ENCODE measurements at places on chromosomes 2 and 18.

DNA sequence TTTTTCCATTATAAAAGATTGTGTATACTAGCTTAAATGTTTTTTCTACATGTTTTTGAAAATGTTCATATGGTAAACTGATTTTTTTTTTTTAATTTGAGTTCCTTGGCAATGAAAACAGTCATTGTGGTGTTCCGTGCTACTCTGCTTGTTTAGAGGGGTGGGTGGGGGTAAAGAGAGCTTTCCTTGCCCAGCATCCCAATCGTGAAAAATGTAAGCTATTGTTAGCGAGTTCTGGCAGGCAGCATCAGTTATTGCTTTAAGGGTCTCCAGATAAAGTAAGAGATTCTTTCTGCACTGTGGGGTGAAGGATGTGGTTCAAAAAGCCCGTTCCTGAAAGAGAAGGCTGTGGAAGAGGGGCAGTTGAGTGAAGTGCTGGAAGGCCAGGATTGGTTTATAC is 118.4 kb downstream of the TANC1 start:
- no peak for DNase-seq

- DNase-seq, result no peak
These were observed 286.8 kb downstream of the ARL6IP6 start for GRCh38 chr2:153005071-153005730.

- DNase-seq, result no peak
These were observed 619.3 kb downstream of the TRIB2 start for GRCh38 chr2:13335862-13336535.

DNA sequence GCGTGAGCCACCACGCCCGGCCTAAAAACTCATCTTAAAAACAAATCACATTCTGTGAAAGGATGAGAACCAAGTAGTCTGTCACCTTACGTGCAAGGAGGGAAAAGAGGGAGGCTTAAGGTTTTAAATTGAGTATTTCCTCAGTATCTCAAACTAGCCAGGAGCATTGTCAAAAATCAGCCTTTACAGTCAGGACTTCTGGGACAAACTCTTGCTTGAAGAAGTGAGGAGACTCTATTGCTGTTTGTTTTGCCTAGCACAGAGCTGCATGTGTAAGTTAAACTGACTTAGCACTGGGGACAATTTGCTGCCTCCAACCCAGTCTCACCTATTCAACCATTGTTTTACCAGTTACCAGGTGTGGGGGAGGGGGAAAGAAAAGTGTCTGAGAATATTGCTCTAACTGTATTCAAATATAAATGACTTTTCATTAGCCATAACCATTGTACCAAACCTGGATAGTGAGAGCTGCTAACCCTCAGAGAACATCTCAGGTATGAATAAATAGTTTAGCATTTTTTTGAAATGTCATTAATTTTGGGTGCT is 3.6 kb downstream of the INO80D start:
- no peak for DNase-seq

DNA sequence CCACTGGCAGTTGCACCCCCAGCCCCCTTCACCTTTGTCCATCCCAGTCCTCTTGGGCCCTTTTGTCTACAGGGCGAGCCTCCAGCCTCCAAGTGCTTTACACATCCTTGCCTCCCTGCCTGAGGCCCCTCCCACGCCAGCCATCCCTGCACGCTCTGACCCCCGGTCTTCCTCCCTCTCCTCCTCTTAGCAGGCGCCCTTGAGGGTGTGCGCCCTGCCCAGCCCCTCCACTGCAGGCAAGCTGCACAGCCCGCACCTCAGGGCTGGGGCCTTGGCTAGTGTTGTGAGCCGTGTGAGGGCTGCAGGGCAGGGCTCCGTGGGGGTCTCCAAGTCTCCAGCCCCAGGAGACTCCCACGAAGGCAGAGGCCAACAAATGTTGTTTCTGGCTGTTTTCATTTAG is 6.9 kb downstream of the BOK start:
- no peak for DNase-seq

DNA sequence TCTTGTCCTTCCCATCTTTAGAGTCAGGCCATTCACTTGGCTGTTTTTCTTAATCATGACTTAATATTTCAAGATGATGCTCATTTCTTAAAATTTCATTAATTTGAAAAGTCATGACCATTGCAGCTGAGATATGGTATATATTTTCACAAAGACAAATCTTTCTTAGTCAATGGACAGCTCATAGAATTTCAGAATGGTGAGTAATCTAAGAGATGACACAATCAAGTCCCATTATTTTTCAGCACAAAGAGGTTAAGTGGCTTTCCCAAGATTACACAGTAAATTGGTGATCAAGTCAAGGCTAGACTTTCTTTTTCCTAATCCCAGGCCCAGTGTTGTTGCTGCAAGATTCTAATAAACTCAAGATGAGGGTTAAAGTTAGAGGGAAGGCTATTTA is 34.4 kb upstream of the NT5C1B start:
- no peak for DNase-seq

- no peak for DNase-seq
These were observed 17.7 kb downstream of the SPTBN1 start for GRCh38 chr2:54473851-54474250.

- DNase-seq, result no peak
These were observed 270.6 kb downstream of the DCC start for GRCh38 chr18:52610451-52611115.

DNA sequence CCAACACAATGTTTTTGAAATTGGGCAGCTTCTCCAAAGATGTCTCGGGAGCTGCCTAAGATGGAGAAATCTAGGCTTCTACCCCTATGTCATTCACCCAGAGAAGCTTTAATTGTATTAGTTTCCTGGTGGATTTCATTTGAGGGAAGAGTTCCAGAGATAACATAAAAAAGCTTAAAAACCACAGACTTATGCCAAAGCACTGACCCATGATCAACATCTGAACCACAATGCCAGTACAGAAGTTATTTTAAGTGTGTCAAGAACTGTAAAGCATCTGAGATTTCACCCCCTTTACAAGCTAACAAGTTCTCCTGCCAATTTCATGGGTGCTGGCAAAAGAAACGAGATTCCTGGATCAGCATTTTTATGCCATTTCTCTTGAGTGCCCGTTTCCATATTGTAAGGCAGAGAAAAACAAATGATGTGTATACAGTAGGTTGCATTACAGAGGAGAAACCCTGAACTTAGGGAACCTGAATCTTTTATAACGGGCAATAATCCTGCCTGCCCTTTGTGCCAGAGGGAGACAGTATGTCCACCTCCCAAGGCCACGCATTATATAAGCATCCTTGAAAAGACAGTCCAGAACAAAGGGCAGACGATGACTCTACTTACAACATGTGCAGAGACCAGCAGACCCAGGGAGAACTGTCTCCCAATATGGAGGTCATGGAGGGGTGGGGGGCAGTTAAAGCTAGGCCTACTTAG is 44.1 kb downstream of the MREG start:
- no peak for DNase-seq

GRCh38 chr18:21979171-21979560 is 190.2 kb upstream of the GATA6 start:
- DNase-seq, result no peak

DNA sequence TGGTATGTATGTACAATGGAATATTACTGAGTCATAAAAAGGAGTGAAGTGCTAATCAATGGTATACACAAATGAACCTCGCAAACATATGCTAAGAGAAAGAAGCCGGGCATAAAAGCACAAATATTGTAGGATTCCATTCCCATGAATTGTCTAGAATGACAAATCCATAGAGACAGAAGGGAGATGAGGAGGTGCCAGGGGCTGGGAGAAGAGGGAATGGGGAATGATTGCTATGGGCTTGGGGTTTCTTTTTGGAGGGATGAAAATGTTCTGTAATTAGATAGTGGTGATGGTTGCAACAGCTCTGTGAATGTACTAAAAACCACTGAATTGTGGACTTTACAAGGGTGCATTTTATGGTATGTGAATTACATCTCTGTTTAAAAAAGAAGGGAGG is 73.5 kb downstream of the GLI2 start:
- DNase-seq, result no peak

DNA sequence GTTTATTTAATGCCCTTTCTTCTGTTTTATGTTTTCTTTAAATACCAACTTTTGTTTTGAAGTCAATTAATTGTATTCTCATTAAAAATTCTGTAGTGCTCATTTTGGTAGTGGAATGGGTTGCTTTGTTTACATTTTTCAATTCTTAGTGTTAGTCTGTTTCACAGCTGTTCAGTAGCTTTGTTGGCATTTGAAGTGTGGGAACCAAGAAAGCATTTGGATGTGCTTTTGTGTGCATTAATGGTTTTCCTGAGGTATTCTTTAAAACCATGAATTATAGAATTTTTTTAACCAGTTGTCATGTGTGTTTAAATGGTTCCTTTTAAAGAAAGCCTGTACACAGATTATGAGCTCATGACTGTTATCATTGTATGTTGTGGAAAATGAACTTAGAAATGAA is 19.7 kb downstream of the MIB1 start:
- DNase-seq, result no peak

DNA sequence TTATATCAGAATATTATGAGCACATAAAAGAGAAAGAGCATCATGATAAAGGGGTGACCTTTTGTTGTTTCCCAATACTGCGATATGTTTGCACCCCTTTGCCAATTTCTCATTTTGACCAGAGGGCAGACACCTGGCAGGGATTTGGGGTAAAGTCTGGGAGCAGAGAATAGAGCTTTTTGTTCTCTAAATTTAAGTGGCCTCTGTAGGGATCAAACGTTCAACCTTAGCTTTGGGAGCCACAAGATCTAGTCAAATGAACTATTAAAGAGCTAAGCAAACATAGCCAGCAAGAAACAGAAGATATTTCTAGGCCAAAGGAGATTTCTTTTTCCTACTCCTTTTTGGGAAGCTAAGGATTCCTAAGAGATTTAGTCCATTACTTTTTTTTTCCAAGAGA is 1.1 kb upstream of the MSTN start:
- DNase-seq, result no peak

- DNase-seq, result no peak
These were observed 18.7 kb downstream of the FHOD3 start for GRCh38 chr18:36316246-36316645.

DNA sequence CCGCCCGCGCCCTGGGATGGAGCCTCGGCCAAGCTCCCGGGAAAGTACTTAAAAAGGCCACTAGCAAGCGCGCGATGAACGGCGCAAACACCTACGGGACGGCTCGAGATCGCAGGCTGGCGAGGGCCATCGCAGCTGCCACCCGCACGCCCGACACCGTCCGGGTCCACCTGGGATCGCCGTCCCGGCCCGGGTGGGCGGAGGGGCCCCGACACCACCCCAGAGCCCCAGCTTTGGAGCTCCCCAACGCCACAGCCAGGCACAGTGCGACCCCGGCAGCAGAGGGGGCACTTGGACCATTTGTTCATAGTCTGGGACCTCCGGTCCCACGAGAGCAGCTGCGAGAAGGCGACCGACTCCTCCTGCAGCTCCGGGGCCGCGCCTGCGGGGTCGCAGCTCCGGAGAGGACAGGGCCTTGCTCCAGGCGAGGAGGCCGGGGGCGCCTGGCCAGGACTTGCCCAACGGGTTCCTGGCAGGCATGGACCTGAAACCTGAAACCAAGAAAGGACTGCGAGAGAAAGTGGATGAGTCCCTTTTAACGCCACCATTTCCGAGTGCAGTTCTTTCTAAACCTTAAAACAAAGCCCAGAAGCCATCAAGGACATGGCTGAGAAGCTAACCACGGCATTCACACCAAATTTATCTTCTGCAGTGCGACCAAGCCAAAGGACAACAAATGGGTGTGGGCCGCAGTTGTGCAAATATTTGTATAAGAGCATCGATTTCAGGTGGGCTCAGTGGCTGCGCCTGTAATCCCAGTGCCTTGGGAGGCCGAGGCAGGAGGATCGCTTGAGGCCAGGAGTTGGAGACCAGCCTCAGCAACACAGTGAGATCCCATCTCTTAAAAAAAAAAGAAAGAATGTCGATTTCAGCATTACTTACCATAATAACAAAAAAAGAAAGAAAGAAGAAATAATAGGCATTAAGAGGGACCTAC is 54.0 kb upstream of the IMP4 start:
- no peak for DNase-seq

DNA sequence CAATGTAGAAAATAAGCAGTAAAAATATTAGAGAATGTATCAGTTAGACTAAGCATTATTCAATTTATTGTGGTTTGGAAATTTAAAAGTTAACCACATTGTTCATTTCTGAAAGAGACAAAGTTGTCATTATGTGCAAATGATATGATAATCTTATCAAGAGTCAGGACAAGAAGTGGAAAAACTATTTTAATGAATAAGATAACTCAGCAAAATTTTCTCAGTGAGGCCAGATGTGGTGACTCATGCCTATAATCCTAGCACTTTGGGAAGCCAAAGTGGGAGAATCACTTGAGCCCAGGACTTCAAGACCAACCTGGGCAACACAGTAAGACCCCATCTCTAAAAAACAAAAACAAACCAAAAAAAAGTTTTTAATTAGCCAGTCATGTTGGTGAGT is 39.5 kb upstream of the CERS6 start:
- no peak for DNase-seq

DNA sequence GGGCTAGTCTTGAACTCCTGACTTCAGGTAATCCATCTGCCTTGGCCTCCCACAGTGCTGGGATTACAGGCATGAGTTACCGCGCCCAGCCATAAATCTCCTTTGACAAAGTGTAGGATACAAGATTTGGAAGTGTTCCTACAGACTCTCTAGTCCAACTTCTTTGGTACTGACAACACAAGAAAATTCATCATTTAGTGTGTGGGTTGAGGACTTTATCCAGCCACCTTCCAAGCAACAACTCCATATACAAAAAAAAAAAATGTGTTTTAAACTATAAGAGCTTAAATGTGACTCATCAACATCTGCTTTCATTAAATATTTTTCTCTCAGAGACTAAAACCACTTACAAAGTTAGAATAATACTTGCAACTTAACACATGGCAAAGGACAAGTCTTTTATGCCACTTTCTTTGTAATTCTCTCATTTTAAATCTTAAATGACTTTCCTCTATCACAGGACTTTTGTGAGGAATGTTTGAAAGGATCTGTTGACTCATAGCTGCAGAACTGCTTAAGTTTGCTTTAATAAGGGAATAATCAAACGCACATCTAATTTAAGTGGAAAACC is 46.2 kb upstream of the ITGAV start:
- no peak for DNase-seq

GRCh38 chr2:33496150-33496549 is 19.7 kb downstream of the RASGRP3 start:
- DNase-seq, result no peak

DNA sequence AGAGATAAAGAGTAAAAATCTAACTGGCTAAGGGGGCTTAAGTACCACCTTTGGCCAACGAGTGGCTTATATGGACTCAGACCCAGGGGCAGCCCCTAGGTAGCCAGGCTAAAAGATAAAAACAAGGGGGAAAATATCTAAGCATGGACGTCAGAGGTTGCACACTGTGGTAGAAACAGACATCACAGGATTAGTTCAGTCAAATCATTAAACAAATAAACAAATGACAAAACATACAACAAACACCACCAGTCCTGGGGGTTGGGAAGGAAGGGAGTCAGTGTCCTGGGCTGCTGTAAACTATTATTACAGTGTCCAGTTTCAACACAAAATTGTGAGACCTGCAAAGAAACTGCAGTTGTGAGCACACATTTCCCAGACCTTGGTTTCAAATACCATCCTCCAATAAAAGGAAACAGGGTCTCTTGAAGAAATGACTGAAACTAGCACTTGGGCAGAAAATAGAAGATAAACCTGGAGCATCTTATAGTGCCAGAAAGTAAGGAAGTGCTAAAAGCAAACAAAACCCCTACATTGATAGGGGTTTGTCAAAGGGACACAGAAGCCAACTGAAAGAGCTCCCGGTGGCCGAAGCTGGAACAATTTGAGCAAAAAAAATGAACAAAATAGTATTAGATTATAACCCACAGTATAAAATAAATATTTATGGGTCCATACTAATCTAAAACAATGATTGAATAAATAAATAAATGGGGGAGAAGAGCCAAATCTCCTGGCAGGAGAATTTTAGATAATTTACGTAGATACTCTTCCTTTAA is 154.8 kb upstream of the KLF7 start:
- DNase-seq, result no peak

- DNase-seq, result no peak
These were observed 41.5 kb upstream of the DSC1 start for GRCh38 chr18:31204166-31204565.
